ENCODE measurements at places on chromosomes 2 and 18.

GRCh38 chr2:96113367-96113677, 3.0 kb downstream of the ADRA2B start:
- DNase-seq: no peak

GRCh38 chr2:117502121-117502520, 312.4 kb upstream of the DDX18 start:
- no peak for DNase-seq

GRCh38 chr2:140091926-140092325, 1311.7 kb upstream of the NXPH2 start:
- no peak for DNase-seq

DNA sequence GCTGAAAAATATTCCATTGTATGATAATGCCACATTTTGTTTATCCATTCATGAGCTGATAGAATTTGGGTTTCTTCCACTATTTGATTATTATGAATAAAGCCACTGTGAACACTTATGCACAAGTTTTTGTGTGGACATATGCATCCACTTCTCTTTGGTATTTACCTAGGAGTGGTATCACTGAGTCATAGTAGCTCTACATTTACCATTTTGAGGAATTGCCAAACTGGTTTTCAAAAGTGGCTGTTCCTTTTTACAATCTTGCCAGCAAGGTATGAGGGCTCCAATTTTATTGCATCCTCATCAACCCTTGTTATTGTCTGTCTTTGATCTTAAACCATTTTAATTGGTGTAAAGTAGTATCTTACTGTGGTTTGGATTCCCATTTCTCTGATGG, 13.3 kb upstream of the EHBP1 start:
- no peak for DNase-seq

DNA sequence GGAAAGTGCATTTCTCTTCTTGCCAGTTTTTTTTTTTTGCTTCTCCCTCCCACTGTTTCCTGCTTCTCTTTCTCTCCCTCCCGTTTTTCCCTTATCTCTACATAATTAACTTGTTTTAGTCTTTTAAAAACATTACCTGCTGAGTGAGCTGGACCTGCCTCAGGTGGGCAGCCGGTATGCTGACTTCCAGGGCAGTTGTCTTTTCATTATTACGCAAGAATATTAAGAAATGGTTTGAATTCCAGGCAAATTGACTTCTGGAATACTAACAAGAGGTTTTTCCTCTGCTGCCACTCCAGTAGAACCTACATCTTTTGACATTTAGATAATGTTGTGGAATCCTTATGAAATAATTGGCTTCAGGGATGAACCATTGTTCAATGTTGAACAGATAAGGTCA, 161.8 kb downstream of the THSD7B start:
- DNase-seq: no peak

All from stimulated activated CD4-positive, alpha-beta T cell treated with anti-CD3 and anti-CD28 coated beads, Interleukin-4, amount 100 ng/mL, for 48 hours (primary cell).